C1 segment of cervical spinal cord (tissue), 14 donors: ENCODE measurements at places on chromosomes 7 and 10.

- DNase-seq = peak; percentile 51
Measured at GRCh38 chr10:43105102-43105955, 28.5 kb downstream of the RET start.

DNA sequence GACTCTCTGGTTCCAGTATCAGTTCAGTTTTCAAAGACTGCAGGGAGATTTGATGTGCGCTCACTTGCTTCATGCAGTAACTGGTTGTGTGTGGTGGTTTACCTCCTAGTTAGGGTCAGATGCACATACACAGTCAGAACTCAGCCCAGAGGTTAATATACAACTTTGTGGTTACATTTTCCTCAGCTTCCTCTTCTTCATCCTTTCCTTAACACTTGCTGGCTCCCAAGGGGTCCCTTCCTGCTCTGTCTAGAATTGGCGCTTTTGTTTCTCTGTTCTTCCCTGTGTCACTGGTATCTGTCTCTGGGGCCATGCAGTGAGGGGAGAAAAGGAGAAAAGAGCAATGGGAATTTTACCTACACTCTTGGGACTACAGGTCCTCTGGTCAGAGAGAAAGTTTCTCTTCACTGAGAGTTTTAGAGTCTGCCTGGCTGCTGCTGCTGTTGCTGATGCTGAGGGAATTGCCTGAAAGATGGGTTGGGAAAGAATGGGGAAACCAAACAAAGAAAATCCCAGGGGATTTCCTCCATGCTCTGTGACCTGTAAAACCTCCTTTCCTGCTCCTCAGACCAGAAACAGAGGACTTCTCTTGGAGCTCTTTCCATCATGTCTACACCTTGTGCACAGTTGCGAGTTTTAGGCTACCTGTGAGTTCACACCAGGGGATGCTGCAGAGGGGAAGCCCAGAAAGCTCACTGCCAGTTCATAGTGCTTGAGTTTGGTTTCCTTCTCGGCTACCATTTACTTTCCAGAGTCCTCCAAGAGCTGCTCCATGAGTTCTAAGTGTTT is 74.6 kb downstream of the WDFY4 start:
- no peak for DNase-seq

DNA sequence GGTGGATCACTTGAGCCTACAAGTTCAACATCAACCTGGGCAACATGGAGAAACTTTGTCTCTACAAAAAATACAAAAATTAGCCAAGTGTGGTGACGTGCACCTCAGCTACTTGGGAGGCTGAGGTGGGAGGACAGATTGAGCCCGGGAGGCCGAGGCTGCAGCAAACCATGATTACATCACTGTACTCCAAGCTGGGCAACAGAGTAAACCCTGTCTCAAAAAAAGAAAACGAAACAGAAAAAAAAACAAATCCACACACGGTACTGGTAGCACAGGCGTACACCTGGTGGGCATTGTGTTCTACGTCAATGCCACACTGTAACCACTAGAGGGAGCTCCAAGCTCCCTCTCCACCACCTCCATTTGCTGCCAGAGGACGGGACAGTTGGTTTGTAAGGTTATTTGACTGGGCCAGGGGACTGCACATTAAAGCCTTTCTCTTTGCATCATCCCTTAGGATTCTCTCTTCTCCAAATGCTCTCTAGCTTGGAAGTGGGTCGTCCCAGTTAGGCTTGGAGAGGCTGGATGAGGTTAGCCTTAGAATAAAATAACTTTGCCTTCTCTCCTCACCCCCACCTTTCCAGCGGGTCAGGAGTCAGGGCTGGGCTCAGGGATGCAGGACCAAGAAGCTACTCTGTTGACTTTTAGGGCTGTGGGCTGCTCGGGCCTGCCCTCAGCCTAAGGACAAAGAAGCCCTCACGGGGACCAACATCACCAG is 130.8 kb downstream of the SORBS1 start:
- no peak for DNase-seq

DNA sequence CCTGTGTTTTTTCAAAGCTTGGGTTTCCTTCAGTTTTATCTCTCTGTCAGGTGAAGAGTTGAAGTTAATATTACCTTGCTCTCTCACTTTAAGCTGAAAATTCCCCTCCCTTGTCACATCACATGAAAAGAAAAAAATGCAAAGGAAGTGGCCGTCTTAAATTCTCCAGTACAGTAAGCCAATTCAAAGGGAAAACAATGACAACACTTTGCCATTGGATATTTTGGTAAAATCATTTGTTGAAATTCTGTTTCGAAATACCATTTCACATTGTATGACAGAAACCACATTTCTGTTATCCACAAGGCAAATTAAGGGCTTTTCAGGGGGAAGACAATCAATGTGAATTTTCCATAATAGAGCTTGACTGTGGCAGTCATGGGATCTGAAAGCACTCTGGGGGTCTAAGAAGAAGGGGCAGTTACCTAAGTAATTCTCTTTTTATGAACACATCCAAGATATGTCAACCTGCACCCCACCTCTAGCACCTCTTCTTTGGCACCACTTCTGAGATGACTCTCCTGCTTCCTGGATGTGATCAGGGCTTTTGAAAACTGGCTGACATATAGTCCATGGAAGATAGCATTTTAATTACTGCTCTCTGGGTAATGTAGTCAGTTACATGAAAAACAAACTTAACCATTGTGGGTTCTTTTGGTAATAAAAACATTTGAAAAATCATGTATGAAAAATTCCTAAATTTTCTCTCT is 63.8 kb downstream of the ENTPD1 start:
- no peak for DNase-seq

GRCh38 chr10:27801171-27801785 is 55.7 kb upstream of the MKX start:
- DNase-seq = no peak

- no peak for DNase-seq
Measured at GRCh38 chr10:103747193-103747865, 108.0 kb downstream of the SH3PXD2A start.

- no peak for DNase-seq
Measured at GRCh38 chr7:114539575-114539974, 125.0 kb downstream of the FOXP2 start.

- no peak for DNase-seq
Measured at GRCh38 chr10:69344591-69345252, 66.4 kb downstream of the HK1 start.

DNA sequence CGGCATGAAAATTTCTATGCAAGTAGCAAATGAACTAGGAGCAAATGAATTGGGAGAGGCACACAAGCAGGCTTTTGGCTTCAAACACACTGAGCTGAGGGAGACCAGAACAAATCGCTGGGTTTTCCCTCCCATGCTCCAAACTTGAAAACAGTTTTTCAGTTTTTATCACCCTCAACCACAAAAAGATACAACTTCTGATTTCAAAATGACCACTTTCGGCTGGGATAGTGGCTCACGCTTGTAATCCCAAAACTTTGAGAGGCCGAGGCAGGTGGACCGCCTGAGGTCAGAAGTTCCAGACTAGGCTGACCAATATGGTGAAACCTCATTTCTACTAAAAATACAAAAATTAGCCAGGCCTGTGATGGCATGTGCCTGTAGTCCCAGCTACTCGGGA is 9.0 kb upstream of the CHUK start:
- no peak for DNase-seq

DNA sequence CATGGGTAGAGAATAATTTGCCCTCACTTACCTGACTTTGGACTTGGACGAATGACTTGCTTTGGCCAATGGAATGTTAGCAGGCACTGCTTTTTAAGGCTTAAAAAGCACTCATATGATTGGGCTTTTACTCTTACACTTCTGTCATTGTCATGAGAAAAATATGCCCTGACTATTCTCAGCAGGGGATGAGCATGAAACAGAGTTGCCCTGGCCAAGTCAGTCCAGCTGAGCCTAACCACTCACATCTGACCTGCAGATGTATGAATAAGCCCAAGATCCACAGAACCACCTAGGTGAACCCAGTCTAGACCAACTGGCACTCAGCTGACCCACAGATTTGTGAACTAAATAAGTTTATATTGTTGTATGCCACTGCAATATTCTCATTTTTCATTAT is 573.5 kb downstream of the TNS3 start:
- DNase-seq = no peak

DNA sequence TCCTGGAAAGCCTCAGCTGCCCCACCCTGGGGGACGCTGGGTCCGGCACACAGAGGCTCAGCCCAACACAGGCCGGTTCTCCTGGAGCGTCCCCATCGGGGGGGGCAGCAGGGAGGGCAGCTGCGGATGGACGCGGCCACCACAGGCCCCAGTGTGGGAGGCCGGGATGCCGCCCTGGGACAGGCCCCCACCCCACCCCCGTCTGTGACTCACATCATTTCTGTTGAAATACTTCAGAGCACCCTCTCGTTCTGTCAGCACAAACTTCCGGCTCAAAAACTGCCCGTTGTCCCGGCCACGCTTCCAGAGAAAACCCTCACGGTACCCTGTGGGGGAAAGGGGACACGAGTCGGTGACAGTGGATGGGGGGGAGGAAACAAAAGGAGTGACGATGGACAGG is 28.5 kb downstream of the GET4 start:
- no peak for DNase-seq

- DNase-seq = no peak
Measured at GRCh38 chr10:51964630-51965029, 265.2 kb upstream of the CSTF2T start.
